Epithelial cell of alveolus of lung (primary cell): ENCODE measurements at places on chromosomes 4 and X. TPM values are rescaled to one million over a fixed set of nuclear protein-coding genes. Genes with fewer than 3 reads are reported as not detected.

Gene FOXP3
- 0.39 TPM in 1 of 2 replicates, not detected in the other for total RNA-seq

Gene FRAS1
- total RNA-seq, result 0.48 and 4.9 TPM in 2 replicates

Gene GABRE
- total RNA-seq, result 2.2 and 4.5 TPM in 2 replicates

Gene MAMLD1
- total RNA-seq, result 1.2 and 2.0 TPM in 2 replicates

Gene P2RY4
- 0.13 TPM in 1 of 2 replicates, not detected in the other for total RNA-seq

Gene PAGE1
- total RNA-seq, result not detected in 2 replicates

Gene IL1RAPL1
- 0.40 and 1.9 TPM in 2 replicates for total RNA-seq

Gene ESX1
- total RNA-seq, result 0.13 TPM in 1 of 2 replicates, not detected in the other

Gene NAA15
- total RNA-seq, result 22.7 and 30.6 TPM in 2 replicates

Gene MAGED4
- 64.9 and 149 TPM in 2 replicates for total RNA-seq

Gene DOCK11
- total RNA-seq, result 8.1 and 11.6 TPM in 2 replicates

Gene CYLC1
- total RNA-seq, result not detected in 2 replicates

Gene GNRHR
- total RNA-seq, result not detected in 2 replicates

Gene CEP44
- 10.7 and 19.5 TPM in 2 replicates for total RNA-seq
